ENCODE measurements at places on chromosomes 16 and 17.
A peak's percentile ranks its signal among the peaks of the same experiment; 100 is the strongest.

- DNase-seq: no peak
These were observed 26.1 kb downstream of the MNT start for GRCh38 chr17:2374549-2375285.

DNA sequence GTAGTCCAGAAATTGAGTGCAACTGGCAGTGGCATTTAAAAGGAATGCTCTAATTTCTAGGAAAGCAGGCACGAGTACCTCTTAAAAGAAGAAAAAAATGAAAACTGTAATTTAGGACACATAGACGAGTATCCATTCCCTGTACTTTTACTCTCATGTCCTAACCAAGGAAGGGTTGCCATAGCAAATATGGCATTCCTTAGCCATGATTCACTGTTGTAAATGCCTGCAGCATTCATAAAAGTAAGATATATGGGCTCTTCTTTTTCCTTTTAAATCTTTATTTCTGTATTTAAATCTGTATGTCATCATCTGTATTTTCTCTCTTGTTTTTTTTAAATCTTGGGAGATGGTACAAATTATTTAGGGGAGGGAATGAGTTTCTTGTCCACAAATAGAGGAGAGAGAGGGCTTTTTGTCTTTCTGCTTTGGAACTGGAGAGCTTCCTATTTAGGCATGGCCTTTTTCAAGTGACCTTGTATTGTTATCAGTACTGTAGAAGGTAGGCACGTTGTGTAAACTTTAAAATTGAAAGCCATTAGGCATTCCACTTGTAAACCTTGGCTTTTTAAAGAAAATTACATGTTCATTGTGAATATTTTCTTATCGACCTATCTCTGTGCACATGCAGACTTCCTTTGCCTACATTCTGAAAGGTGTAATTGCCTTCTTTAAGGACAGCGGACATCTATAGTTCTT, 50.0 kb downstream of the TENT4B start:
- DNase-seq: peak; percentile 87

DNA sequence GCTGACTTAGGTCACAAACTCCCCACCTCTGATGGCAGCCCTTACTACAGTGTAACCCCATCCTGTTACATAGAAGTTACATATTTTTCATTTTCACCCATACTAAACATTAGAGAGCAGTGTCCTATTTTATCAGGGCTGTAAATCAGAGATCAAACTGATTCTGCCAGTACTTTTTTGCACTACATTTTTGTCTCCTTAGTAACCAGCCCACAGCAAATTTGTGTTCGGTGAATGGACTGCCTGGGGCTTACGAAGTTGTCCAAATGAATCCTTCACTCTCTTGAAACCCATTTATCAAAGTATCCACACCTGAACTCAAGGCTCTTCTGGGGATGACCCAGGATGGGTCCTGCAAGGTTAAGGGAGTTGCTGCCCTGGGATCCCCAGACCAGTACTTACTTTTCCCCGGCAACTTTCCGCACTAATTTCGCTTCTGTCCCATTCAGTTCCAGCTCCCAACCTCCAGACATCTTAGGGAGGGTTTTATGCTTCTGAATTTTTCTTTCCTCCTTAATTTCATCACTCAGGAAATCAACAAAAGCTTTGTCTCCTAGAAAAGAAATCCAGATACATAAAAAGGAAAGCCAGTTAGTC, 1.1 kb downstream of the C1QBP start:
- no peak for DNase-seq

GRCh38 chr16:85851034-85851785, 47.8 kb upstream of the IRF8 start:
- DNase-seq: no peak

DNA sequence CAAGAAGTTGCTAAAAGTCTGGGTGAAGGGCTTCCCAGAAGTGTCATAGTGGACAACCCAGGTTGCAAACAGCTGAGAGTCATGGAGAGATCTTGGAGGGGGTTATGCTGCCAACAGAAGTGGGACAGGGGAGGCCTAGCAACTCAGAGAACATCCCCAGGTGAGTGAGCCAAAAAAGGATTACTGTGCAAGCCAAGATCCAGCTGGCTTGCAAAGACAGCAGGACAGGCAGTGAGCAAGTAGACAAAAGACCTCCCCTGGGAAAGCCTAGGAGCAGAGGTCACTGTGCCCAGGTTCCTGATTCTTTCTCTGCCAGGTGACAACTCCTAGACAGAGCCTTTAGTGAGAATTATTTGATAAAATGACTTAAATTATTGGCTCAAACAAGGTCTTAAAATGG, 9.5 kb upstream of the LONP2 start:
- DNase-seq: no peak

DNA sequence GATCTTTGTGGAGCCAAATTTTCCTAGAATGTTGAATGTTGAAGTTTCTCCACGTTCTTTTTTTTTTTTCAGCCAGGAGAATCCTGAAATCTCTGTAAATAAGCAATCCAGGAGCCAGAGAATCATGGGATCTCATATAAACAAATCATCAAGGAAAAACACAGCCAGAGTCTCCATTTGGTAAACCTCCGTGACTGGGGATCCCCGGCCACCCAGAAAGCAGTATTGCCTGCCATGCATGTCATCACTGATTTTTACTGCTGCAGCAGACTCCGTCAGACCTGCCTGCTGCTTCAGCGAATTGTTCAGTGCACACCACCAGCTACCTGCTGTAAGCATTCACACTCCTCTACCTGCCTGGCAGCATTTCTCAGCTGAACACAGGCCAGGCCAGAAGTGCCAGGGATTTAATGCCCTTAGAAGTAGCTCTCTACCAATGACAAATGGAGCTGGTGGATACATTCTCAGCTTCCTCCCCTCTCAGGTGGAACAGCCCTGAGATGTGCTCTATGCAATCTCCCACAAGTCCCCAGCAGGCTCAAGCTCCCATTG, 158.6 kb downstream of the CYLD start:
- DNase-seq: no peak

DNA sequence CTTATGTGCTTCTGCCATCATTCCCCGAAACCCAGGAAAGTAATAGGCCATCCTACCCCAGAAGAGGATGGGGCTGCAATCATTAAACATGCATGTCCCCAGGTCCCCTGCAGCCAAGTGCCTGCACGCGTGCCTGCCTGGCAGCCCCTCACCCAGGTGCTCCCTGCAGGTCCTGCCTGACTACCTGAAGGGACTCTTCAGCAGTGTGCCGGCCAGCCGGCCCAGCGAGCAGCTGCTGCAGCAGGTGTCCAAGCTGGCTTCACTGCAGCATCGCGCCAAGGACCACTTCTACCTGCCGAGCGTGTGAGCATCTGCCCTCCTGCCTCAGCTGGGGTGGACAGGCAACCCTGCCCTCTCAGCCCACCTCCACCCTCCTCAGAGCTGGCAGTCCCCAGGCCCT, 16.2 kb upstream of the ALKBH5 start:
- no peak for DNase-seq

GRCh38 chr16:88347656-88348376, 34.9 kb upstream of the ZNF469 start:
- no peak for DNase-seq

GRCh38 chr17:2179615-2180295, 123.8 kb downstream of the SMG6 start:
- DNase-seq: peak; percentile 81

- peak; percentile 55 for DNase-seq
These were observed 1.1 kb upstream of the NHLRC4 start for GRCh38 chr16:565419-566330.

DNA sequence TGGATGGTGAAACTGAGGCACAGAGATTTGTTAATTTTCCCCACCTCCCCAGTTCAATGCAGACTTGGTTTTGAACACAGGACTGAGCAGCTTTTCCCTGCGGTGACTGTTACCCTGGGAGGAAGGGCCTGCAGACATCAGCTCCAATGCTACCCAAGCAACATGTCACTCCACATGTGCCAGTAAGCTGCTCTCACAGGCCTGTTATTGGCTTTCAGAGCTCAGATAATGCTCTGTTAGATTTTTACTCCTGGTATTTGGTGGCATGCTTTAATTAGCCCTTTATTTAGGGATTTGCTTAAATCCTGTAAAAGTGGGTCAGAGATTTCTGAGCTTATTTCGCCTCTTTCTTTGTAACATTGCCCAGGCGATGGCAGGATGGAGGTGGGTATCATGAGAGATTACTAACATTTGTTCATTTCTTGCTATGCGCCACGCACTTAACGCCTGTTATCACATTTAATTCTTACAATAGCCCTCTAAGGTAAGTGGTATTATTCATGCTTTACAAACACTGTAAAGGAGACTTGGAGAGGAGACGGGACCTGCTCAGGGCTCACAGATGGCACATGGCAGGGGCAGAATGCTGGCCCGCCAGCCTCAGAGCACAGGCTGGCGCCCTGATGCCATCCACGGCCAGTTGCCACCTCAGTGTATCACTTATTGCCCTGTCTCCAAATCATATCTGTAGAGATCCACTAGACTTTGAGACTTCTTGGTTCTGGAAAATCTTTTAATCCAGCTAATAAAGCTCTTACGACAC, 84.0 kb upstream of the CACNG5 start:
- DNase-seq: no peak
